ENCODE measurements at places on chromosomes 3 and 15. TPM values are rescaled to one million over a fixed set of nuclear protein-coding genes. Genes with fewer than 3 reads are reported as not detected.

ECE2 gene
- total RNA-seq = 0.15 TPM

TICRR gene
- total RNA-seq = 19.6 TPM

DNA sequence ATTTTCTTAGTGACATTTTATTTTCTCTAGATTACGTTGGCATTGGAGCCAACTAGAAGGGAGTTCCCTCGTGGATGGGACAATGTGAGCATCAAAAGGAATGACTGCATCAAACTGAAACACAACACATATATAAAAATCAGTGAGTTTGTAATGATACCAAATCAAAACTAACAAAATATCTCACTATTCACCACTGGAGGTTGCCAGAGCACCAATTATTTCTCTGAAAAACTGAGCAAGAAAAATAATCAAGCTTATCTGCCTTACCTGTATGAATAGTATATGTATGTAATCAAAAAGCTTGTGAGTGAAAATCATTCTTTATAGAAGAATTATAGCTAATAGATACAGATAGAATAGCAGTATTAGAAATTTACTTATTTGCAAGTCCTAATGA is 46.8 kb upstream of the OTOL1 start:
- no peaks in the 10 kb centered on the region for H3K27me3 ChIP-seq
- H3K4me3 ChIP-seq = no peak overlapping the region
- peaks cover 13% of the 10 kb centered on the region for H3K4me1 ChIP-seq
- no peak for DNase-seq
- no peak overlapping the region for H3K27ac ChIP-seq

DNA sequence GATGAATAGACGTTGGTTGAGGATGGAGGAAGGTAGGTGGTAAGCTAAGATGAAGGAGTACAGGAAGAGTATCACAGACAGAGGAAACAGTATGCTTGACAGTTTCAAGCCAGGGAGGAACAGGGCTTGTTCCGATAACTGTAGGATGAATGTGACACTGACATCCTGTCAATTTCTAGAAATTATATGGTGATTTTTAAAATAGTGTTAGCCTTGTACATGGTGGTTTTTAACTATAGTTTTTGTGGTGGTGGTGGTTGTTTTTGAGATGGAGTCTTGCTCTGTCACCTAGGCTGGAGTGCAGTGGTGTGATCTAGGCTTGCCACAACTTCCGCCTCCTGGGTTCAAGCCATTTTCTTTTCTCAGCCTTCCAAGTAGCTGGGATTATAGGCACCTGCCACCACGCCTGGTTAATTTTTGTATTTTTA is 92.8 kb downstream of the FNDC3B start:
- no peaks in the 10 kb centered on the region for H3K36me3 ChIP-seq
- H3K27ac ChIP-seq = no peak overlapping the region
- H3K27me3 ChIP-seq = no peaks in the 10 kb centered on the region
- H3K4me3 ChIP-seq = no peak overlapping the region

DNA sequence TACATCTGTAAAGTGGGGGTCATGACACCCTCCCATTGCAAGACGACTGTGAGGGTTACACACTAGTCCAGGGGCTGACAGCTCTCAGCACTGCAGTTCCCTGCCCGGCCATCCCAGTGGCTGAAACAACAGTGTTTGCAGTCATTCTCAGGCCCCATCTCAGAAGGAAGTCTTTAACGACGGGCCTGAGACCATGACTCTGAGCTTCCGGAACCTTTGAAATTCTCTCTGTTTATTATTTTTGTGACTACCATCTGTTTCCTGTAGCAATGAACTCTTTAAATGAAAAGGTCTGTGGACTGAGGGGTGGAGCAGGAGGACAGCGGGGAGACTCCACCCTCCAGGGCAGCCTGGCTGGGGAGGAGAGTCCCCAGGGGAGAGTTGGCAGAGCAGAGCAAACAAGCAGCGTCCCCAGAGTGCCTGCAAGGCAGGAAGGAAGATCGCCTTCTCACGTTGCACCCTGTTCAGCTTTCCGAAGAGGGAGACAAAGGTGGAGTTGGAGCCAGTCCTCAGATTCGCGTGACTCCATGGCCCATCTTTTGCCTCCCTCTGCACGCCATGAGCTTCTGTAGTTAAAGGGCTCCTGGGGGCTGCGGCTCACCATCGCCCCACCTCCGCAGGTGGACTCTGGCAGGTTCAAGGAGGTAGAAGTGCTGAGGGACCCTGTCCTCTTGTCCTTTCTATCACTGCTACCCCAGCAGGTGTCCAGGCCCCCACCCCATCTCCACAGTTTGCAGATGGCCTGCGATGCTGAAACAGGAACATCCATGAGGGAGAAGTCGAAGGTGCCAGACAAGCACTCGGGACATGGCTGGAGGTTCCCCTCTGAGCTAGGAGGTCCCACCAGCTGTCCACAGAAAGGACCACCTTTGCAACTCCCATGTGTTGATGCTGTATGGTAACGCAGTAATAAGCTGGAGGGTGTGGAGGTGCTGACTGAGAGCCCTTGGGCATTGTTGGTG is 525.8 kb upstream of the PROK2 start:
- no peak for DNase-seq
- H3K27ac ChIP-seq = no peak overlapping the region
- H3K27me3 ChIP-seq = peaks cover 3% of the 10 kb centered on the region
- H3K36me3 ChIP-seq = no peaks in the 10 kb centered on the region

- H3K27ac ChIP-seq = no peak overlapping the region
- H3K4me1 ChIP-seq = no peaks in the 10 kb centered on the region
- no peaks in the 10 kb centered on the region for H3K36me3 ChIP-seq
- no peaks in the 10 kb centered on the region for H3K27me3 ChIP-seq
- H3K4me3 ChIP-seq = no peak overlapping the region
- DNase-seq = no peak
These were observed 71.6 kb upstream of the SYN2 start for GRCh38 chr3:11932636-11933035.

All from neural progenitor cell (in vitro differentiated cells).